Activated CD4-positive, alpha-beta memory T cell treated with anti-CD3 and anti-CD28 coated beads, Interleukin-2, amount 10 ng/mL, durations not matched to agents 7 days and 5 days (primary cell): ENCODE measurements at places on chromosomes 6 and 20. TPM values are rescaled to one million over a fixed set of nuclear protein-coding genes. Genes with fewer than 3 reads are reported as not detected.

DNA sequence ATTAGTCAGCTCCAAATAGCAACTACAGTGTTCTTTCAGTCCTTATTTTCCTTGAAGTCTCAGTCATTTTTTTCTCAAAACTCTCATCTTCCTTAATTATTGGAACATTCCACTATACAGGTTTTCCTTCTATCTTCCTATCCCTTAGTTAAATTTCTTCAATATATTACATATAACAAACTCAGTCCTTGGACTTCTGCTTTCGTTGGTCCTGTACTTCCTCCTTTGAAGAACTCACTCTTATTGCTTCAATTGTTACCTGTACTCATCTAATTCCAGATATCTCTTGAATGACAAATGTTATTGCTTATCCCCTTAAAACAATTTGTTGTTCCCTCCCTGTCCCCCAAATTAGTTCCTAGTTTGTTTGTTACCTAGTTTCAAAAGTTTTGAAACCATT lies 67.7 kb upstream of the NOTCH4 start:
- H3K4me3 ChIP-seq, result no peak overlapping the region
- peaks cover 54% of the 10 kb centered on the region for H3K27me3 ChIP-seq
- DNase-seq, result no peak
- no peaks in the 10 kb centered on the region for H3K36me3 ChIP-seq
- H3K27ac ChIP-seq, result no peak overlapping the region

DNA sequence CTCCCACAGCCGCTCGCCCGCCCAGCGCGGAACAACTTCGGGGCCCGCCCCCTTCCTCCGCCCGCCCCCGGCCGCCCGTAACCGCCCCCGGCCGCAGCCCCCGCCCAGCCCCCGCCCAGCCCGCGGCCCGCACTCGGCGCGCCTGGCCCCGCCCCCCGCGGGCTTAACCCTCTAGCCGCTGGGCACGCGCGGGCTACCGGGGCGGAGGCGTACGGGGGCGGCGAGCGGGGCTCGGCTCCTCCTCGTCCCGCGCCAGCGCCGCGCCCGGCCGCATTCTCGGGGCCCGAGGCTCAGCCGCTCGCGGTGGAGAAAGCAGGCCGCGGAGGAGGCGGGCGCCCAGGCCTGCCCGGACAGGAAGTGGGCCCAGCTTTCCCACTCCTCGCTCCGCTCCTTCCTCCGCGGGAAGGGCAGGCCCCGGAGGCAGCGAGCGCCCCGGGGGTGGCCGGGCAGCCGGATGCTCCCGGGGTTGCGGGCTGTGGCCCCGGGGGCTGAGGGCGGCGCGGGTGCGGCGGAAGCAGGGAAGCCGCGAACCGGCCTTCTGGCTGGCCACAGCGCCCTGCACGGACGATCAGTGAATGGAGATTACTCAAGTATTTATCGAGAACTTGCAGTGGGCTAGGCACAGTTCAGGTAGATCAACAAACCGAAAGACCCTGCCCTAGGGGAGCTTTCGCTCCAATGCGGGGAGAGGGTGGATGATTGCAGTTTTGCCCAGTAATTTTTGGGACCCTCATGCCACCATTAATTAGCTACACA lies at the start of gene TRAM2:
Gene TRAM2, minus strand, starts transcription at position 39 of the 756 bp plus-strand sequence. CDS start 145 bp downstream, outside the sequence.
- no peaks in the 10 kb centered on the region for H3K36me3 ChIP-seq
- peaks cover 12% of the 10 kb centered on the region for H3K27me3 ChIP-seq
- H3K4me3 ChIP-seq, result peak within 1 kb of the TSS; percentile 64
- peak within 1 kb of the TSS; percentile 11 for H3K27ac ChIP-seq
- H3K4me1 ChIP-seq, result peaks cover 40% of the 10 kb centered on the region

DNA sequence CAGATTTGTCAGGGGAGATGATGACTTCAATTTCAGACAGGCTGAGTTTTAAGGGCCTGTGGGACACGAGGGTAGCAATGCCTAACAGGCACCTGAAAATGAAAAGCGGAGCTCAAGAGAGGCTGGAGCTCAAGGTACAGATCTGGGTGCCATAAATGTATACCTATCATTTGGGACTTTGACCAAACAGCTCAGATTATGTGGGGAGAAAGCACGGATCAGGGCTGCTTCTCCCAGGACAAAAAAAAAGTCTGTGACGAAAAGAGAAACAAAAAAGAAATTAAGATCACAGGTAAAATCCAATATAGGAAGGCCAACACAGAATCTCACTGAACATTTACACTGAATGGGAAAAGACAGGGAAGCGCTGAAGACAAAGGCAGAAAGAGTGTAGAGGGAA lies 1.9 kb downstream of the PRELID3B start:
- peaks cover 70% of the 10 kb centered on the region for H3K4me1 ChIP-seq
- H3K27me3 ChIP-seq, result no peaks in the 10 kb centered on the region
- H3K4me3 ChIP-seq, result peak overlapping the region; percentile 90
- no peak for DNase-seq
- peaks cover 46% of the 10 kb centered on the region for H3K36me3 ChIP-seq
- peak overlapping the region; percentile 56 for H3K27ac ChIP-seq

DNA sequence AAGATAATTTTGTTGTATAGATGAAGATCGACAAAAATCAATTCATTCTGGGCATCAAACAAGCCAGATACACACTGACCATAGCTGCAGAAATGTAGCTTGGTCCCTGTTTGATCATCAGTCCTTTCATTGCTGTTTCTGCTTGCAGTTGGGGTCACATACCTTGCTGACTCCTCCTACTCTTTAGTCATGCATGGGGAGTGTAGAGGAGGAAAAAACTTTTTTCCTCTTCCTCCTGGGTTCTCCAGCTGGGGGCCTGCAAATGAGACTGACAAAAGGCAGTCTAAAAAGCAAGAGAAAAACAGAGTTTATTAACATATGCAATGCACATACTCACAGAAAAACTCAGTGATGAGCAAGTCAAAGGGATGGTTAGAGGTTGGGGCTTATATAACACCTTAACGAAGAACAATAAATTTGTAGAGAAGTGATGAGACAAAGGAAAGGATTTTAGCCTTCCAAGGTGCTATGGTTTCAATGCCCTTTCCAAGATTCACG lies 105.8 kb downstream of the QRSL1 start:
- no peak overlapping the region for H3K27ac ChIP-seq
- H3K27me3 ChIP-seq, result peaks cover 21% of the 10 kb centered on the region
- no peak for DNase-seq
- H3K36me3 ChIP-seq, result no peaks in the 10 kb centered on the region

- no peaks in the 10 kb centered on the region for H3K4me1 ChIP-seq
- no peak overlapping the region for H3K4me3 ChIP-seq
- no peak overlapping the region for H3K27ac ChIP-seq
Observed at GRCh38 chr6:168462289-168462853, 21.4 kb downstream of the SMOC2 start.

GRCh38 chr6:93799226-93799625 lies 379.9 kb upstream of the EPHA7 start:
- no peaks in the 10 kb centered on the region for H3K27me3 ChIP-seq
- no peaks in the 10 kb centered on the region for H3K4me1 ChIP-seq
- H3K36me3 ChIP-seq, result no peaks in the 10 kb centered on the region

DNA sequence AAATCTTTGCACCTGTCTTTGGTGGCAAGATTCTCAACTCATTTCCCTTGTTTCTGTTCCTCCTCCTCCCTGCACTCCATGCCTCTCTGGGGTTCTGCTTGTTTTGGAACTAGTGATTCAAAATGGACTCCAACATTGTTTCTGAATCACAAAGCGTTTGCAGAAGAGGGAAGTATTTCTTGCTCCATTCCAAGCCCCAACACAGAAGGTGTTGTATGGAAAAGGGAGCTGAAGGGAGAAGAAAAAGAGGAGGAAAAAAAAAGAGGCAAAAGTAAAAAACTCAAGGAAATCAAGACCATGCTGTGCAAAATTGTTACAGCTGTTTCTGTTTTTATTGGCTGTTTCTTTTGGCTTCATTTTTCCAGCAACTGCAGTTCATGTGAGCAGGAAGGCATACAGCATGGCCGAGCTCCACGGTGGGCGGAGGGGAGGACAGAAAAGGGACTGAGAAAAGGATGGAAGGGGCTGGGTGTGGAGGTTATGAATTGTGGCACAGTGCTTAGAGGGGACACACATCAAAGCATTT lies 66.9 kb upstream of the PRL start:
- no peaks in the 10 kb centered on the region for H3K27me3 ChIP-seq
- no peaks in the 10 kb centered on the region for H3K36me3 ChIP-seq
- H3K27ac ChIP-seq, result no peak overlapping the region
- DNase-seq, result no peak
- H3K4me3 ChIP-seq, result no peak overlapping the region

GRCh38 chr20:10853731-10854130 lies 179.9 kb upstream of the JAG1 start:
- no peaks in the 10 kb centered on the region for H3K27me3 ChIP-seq
- no peak overlapping the region for H3K4me3 ChIP-seq
- H3K4me1 ChIP-seq, result no peaks in the 10 kb centered on the region

DNA sequence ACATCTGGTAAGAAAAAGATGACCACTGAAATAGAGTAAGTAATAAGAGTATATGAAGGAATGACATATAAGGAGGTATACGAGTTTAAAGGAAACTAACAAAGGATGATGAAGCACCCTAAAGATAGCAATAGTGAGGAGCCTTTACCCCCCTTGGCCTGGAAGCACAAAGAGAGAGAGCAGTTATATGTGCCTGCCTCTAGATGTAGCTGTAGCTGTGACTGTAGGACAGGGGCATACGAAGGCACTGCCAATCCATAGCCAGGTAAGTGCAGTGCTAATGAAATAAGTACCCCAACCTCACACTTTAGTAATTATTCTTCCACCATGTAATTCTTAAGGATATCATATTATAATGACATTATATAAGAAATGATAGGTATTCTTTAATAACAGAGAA lies 90.1 kb upstream of the FKBP1C start:
- no peak overlapping the region for H3K4me3 ChIP-seq
- no peak for DNase-seq
- H3K4me1 ChIP-seq, result no peaks in the 10 kb centered on the region
- no peak overlapping the region for H3K27ac ChIP-seq
- no peaks in the 10 kb centered on the region for H3K36me3 ChIP-seq

- no peak overlapping the region for H3K4me3 ChIP-seq
- DNase-seq, result no peak
- H3K4me1 ChIP-seq, result no peaks in the 10 kb centered on the region
- no peaks in the 10 kb centered on the region for H3K27me3 ChIP-seq
- H3K27ac ChIP-seq, result no peak overlapping the region
- peaks cover 5% of the 10 kb centered on the region for H3K36me3 ChIP-seq
Observed at GRCh38 chr6:10624836-10625235, 69.6 kb downstream of the C6orf52 start.

GRCh38 chr20:16490696-16491095 lies 82.6 kb downstream of the KIF16B start:
- H3K4me1 ChIP-seq, result no peaks in the 10 kb centered on the region
- no peak overlapping the region for H3K4me3 ChIP-seq
- no peak overlapping the region for H3K27ac ChIP-seq
- H3K36me3 ChIP-seq, result no peaks in the 10 kb centered on the region
- no peak for DNase-seq

GRCh38 chr6:159178847-159179246 lies 9.6 kb downstream of the FNDC1 start:
- peaks cover 21% of the 10 kb centered on the region for H3K4me1 ChIP-seq
- no peak overlapping the region for H3K4me3 ChIP-seq
- peaks cover 35% of the 10 kb centered on the region for H3K27me3 ChIP-seq
- no peak for DNase-seq
- no peak overlapping the region for H3K27ac ChIP-seq
- H3K36me3 ChIP-seq, result no peaks in the 10 kb centered on the region

The FOXF2 gene
- total RNA-seq, result not detected

The ADGRF5 gene
- total RNA-seq, result not detected

The SAMD10 gene
- total RNA-seq, result 21.0 TPM

The ARMC2 gene
- total RNA-seq, result 12.2 TPM

The RAMACL gene
- total RNA-seq, result 0.23 TPM

The CCHCR1 gene
- total RNA-seq, result 36.1 TPM

The KIF25 gene
- total RNA-seq, result not detected

The PRPH2 gene
- not detected for total RNA-seq

The BCKDHB gene
- 16.5 TPM for total RNA-seq
